Effector CD8-positive, alpha-beta T cell (primary cell): ENCODE measurements at places on chromosomes 4 and X.

DNA sequence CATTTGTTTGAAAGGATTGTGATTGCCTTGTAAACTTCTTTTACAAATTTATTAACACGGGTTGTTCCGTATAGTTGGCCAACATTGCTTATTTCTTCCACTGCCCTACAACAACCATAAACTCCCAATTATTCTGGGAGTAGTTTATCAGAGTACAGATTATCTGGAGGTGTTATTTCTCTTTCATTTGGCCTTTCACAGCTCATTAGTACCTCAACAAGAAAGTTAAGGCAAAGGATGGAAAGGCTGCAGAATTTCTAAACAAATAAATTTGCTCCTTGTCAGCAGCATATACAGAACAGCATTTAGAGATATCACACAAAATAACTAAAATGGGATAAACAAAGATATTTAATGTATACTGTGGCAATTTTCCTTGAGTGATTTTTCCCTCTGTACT is 548.8 kb downstream of the DMD start:
- no peak for DNase-seq

- no peak for DNase-seq
Measured at GRCh38 chr4:46442963-46443362, 53.0 kb upstream of the GABRA2 start.

- DNase-seq = no peak
Measured at GRCh38 chr4:161538941-161539340, 624.9 kb downstream of the FSTL5 start.

DNA sequence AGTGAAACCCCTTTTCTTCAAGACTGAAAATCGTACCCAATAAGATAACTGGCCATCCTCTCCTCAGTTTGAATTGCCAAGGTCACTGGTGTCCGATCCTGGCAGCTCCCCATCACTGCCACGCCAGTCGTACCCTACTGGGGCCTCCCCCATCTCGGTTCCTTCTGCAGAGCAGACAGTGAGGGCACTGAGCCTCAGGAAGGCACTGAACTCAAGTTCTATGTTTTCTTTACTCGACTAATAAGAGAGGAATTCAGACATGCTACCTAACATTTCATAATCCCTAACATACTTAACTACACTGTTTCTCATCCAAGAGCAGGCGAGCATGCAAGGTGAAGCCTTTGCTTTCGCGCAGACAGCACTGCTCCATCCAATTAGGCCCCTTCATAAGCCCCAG is 23.4 kb downstream of the ZFYVE28 start:
- no peak for DNase-seq

- DNase-seq = no peak
Measured at GRCh38 chr4:40196272-40196671, 559 bp upstream of the RHOH start.

GRCh38 chr4:61923179-61923578 is 723.1 kb downstream of the ADGRL3 start:
- no peak for DNase-seq

- DNase-seq = no peak
Measured at GRCh38 chrX:151042842-151043241, 59.7 kb downstream of the HMGB3 start.

DNA sequence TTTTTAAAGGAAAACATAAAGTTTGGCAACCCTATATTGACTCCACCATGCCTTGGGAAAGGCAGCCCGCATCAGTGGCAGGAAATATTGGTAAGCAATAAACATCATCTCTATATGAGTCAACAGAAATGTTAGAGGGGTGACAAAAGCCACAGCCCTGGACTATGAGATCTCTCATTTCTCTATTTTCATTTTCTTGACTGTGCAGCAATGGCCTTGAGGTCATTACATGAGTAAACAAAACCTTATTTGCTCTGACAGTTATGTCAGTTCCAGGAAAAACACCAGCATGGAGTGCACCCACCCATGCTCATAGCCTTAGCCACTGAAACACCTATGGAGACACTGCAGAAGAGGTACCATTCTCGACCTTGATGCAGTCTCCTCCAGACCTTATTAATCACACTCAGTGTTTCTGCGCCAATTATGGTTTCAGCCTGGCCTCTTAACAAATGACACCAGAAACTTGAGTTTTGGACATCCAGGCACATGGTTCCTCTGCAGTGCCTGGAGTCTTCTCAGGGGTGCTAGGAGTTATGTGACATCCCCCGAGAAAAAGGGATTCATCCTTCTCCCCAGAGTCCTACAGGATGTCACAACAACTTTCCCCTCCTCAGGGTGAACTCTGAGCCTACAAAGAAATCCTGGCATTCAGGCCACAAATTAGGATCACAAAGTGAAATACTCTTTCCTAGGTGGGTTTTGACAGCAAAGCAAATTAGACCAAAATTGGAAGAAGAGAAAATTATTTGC is 16.0 kb upstream of the HPGD start:
- DNase-seq = no peak

- no peak for DNase-seq
Measured at GRCh38 chr4:128350449-128351045, 62.9 kb upstream of the PGRMC2 start.

- no peak for DNase-seq
Measured at GRCh38 chr4:28976369-28976768, 1743.8 kb upstream of the PCDH7 start.

GRCh38 chrX:129641941-129642340 is 12.8 kb downstream of the APLN start:
- DNase-seq = no peak
